Eye (tissue), 1 donor: ENCODE measurements at places on chromosomes 6 and 20.

GRCh38 chr20:39773380-39774000 is 811.3 kb downstream of the DHX35 start:
- no peak for DNase-seq

GRCh38 chr20:61254881-61255626 is 3.0 kb downstream of the CDH4 start:
- no peak for DNase-seq

- no peak for DNase-seq
Measured at GRCh38 chr20:25723975-25724374, 27.3 kb upstream of the ZNF337 start.

GRCh38 chr6:133040803-133041419 is 200.2 kb upstream of the EYA4 start:
- no peak for DNase-seq

DNA sequence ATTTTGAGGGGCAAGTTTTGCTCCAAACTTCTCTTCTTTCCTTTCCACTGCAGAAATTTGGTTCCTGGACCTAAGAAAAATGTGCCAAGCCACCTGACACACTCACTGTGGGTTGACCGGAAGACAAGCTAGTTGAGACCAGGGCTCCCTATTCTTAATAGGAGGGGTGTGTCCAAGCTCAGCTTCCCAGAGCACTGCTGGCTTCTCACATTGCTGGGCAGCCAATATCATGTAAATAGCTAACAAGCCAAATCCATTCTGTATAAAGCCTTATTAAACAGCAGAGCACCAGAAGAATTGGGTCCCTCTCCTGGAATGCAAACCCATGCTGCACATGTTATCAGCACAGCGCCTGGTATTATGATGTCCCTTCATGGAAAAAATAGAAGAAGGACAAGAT is 17.0 kb upstream of the SAMD3 start:
- no peak for DNase-seq

DNA sequence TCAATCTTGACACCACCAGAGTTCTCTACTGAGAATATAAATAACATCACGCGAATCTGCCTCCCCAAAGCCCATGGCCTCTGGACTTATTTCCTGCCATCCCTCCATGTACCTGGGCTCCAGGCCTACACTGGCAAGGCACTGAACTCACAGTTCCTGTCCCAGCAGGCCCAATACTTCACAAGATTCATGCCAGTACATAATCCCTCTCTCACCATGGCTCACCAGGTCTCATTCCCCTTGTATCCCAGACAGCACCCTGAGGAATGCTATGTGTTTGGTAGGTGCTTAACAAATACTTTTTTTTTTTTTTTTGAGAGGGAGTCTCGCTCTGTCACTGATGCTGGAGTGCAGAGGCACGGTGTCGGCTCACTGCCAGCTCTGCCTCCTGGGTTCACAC is 1.9 kb downstream of the KIF16B start:
- DNase-seq, result no peak

DNA sequence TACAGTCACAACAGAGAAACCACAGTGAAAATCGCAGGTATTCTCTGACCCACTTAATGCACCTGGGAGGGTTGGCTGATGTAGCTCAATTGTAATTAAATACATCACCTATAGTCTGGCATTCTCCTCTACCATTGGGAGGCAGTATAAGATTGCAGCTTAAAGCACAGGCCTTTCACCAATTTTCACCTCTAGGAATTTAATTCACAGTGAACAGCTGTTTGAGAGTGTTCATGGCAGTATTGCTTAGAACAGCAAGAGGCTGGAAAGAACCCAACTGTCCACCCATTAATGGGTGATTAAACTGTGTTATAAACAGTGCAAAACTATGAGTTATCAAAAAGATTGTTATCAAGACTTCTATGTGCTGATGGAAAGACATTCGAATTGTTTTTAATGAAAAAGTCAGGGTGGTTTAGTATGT is 2.0 kb downstream of the EDEM2 start:
- peak; percentile 45 for DNase-seq

- no peak for DNase-seq
Measured at GRCh38 chr6:145015739-145016558, 719.4 kb downstream of the EPM2A start.

DNA sequence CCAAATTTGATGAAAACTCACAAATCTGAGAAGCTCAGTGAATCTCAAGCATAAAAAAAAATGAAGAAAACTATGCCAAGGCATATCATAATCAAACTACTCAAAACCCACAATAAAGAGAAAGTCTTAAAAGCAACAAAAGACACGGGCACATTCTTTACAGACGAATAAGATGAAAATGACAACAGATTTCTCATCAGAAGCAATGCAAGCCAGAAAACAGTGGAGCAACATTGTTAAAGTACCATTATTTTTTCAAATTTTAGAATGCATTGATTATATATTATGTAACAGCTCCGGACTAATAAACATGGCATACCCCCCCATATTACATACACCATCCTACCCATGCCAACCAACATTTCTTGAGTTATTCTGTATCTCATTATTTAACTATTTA is 55.3 kb upstream of the INSM1 start:
- no peak for DNase-seq

DNA sequence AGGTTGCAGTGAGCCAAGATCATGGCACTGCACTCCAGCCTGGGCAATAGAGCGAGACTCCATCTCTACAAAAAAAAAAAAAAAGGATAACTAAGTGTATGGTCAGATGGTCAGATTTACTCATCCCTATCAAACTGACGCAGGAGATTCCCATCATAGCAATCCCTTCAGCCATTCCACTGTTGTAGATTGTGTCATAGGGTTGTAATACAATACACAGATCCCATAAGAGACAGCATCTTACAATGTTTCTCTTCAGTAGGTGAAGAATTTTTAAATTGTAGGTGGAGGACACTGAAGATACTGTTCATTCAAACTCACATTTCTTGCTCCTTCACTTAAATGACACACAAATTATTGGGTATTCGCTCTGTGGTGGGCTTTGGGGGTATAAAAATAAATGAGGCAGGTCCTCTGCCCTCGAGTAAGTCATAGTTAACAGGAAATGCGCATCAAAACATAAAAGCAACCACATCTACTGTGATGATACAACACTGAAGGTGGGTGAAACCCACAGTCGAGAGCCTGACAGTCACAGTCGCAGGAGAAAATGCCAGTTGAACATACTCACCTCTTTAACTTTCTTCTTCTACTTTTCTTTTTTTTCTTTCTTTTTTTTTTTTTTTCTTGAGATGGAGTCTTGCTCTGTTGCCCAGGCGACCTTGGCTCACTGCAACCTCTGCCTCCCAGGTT is 205.5 kb downstream of the ZNF217 start:
- no peak for DNase-seq

- no peak for DNase-seq
Measured at GRCh38 chr6:138201836-138202235, 16.5 kb downstream of the PBOV1 start.

DNA sequence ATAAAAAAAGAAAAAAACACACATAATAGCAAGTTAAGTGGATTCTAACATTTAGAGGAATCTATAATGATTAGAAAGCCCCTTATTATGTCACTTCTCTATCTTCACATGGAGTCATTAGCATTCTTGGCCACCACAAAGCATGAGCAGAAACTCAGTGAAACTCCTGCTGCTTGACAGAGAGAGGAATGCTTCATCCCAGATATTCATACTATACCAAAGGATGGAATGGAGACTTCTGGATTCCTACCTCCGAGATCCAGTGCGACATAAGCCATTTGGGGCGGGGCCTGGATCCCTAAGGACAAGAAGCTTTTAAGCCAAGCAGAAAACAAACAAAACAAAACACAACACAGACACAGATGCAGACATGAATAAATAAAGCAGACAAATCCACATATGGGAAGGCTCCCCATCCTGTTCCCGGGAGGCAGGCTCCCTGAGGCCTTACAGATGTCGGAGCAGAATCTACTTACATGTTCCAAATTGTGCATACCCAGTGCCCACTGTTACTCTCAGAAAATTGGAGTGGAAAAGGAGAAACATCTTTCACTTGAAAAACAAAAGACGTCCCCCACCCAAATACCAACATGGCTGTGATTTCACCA is 727.3 kb downstream of the MAFB start:
- DNase-seq, result peak; percentile 38

- DNase-seq, result no peak
Measured at GRCh38 chr6:3350252-3350796, 91.6 kb downstream of the PSMG4 start.

DNA sequence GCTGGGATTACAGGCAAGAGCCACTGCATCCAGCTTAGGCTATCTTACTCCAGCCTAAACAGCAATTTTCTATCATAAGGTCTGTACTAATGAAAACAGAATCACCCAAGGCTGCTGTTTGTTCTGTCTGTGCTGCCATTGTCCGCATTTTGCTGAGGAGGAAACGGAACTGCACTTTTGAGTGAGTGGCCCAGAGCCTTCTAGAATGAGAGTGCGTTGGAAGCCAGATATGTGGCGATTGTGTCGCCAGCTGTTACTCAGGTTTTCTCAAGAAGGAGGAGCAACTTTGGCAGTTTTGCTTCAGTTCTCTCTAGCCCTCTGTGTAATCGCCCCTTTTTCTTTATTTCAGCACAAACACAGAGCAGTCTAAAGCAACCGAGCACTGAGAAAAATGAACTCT is 18.3 kb downstream of the PRDM1 start:
- DNase-seq, result no peak

DNA sequence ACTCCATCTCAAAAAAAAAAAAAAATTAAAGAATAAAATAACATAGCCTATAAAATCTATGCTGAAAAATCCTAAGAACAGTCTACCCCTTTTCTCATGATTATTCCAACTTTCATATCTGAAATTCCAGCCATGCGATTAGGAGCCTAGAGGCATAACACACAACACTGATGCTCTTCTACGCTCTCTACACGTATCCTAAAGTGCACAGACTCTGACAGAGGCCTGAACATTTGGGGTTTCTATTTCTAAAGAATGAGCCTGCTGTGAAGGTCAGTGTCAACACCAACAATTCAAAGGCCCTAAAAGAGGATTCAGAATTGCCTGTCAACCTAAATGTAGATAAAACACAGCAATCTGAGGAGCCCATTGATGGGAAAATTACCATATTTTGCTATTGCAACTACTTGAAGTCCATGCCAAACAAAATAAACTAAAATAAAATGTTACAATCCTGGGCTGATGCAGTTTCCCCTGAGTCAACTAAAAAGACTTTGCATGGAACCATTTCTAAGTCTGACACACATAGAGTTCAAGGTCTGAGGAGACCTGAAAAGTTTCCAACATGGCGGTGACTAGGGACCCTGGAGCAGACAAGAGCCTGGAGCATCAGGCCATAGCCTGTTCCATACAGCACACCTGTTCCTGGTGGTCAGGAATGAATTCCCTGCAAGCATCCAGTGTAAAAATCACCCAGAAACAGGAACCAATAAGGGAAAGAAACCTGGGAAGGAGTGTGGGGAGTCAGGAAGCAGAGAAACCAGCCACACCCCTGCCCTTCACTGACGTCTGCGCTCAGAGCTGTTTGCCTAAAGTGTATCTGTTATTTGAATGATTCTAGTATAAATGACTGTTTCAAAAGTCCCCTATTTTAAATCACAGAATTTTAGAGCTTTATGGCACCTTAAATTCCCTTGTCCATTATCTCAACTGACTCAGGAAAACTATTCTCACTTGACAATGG is 11.8 kb downstream of the NINL start:
- DNase-seq, result no peak

- DNase-seq, result no peak
Measured at GRCh38 chr6:24536466-24536865, 41.7 kb downstream of the ALDH5A1 start.

- no peak for DNase-seq
Measured at GRCh38 chr6:32156891-32157290, 3.0 kb downstream of the PPT2 start.

DNA sequence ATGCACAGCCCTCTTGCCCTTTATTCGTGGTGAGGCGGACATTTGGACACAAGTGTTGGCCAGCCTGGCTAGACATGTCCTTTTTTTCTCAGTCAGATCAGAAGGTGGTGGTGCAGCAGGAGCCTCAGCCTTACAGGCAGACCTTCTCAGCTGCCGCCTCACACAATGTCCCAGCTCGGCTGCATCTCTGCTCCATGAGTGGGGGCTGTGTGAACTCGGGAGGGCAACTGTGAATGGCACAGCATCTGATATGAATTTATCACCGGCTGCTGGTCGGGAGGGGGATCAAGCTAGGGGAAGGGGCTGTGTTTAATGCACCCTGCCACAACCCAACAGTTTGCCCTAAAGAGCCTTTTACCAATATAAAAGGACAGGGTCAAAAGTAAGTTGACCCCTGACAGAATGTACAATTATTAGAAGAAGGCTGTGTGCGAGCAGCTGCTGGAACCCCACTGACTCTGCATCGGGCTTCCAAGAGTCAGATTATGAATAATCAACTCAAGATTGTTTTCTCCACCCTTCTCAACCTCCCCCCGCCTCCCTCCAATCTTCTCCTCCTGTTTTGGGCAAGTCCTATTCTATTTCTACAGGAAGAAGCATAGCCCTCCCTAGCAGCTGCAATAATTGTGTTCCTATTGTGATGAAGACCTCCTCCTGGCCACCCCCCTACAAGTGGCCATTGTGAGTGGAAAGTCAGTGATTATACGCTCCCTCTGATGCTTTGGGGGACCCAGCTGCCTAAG is 245.2 kb downstream of the PKHD1 start:
- peak; percentile 84 for DNase-seq

- DNase-seq, result no peak
Measured at GRCh38 chr6:20205722-20206161, 6.5 kb downstream of the MBOAT1 start.

- DNase-seq, result no peak
Measured at GRCh38 chr6:68247782-68248181, 387.3 kb upstream of the ADGRB3 start.

- DNase-seq, result no peak
Measured at GRCh38 chr6:139828751-139829519, 454.5 kb upstream of the CITED2 start.

GRCh38 chr6:156396068-156396771 is 381.0 kb upstream of the ARID1B start:
- DNase-seq, result no peak

DNA sequence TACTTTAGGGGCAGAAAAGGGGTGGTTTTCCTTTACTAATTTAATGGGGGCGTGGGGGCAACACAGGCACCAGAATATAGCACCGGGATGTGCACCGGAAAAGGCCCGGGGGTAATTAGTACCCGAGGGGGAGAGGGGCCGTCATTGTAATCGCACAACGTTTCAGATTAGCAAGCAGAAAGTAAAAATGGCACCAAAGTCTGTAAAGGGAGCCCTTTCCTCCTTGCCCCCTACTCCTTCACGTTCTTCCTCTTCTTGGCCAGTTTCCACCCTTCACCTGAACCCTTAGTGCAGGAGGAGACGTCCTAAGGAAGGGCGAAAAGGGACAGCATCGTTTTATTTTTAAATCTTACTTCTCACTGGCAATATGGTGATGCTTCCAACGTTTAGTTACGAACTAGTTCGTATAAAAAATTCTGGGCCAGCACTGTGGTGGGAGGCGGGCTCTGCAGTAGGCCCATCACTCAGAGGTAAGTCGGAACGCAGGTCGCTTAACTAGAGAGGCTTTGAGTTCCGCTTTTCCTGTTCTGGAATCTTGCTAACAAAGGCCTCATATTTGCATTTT is 742 bp upstream of the CEP85L start:
- DNase-seq, result no peak
